ENCODE measurements at places on chromosomes 4 and X.

DNA sequence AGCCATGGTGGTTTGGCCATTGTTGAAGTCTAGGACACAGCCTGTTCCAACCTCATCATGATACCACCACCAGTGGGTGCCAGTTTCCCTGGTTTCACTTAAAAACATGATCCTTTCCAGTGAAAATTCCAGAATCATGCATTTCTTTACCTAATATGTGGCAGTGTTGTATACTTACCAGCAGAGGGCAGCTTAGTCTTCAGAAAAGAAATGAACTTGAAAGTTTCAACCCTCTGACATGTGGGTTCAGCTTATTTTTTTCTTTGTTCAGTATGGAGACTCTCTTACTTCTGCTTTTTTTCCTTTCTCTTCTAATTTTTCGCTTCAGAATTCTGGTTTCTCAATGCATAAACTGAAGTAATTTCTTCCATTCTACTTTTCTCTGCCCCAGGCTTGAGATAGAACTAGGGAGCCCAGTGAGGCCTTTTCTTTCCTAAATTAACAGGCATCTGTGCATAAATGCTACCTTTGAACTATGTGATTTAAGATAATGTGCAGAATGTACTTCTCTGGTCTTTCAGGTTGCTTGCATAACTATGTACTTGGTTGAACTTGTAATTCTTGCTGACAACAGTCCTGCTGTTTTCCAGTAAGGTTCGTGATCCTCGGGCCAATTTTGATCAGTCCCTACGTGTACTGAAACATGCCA lies 10.7 kb downstream of the LIAS start:
- DNase-seq, result peak; percentile 86

DNA sequence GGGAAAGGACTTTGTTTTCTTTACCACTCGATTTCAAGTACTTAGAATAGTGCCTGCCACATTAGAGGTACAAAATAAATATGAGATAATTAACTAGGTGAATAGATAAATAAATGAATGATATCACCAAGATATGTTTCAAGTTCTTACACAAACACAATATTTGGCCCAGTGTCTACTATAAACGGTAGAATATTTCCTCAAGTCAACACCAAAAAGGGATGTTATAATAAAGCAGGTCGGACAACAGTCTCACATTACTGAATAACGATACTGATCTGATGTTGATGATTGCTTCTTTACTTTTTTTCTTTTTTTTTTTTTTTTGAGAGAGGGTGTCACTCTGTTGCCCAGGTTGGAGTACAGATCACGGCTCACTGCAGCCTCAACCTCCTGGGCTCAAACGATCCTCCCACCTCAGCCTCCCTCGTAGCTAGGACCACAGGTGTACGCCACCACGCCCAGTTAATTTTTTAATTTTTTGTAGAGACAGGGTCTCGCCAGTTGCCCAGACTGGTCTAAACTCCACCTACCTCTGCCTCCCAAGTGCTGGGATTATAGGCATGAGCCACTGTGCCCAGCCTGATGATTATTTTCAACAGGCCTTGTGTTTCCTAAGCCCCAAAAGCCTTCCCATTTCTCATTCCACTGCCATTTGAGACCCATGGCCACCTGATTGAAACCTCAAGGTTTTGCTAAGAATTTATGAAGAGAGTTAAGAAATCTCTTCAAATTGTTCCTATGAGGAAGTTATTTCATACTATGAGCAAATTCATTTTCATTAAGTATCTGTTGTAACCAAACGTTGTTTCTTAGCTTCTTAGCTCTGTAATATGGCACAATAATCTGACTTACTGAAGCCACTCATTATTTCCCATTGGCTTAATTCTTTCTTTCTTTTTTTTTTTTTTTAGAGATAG lies 2.3 kb downstream of the MANBA start:
- no peak for DNase-seq

DNA sequence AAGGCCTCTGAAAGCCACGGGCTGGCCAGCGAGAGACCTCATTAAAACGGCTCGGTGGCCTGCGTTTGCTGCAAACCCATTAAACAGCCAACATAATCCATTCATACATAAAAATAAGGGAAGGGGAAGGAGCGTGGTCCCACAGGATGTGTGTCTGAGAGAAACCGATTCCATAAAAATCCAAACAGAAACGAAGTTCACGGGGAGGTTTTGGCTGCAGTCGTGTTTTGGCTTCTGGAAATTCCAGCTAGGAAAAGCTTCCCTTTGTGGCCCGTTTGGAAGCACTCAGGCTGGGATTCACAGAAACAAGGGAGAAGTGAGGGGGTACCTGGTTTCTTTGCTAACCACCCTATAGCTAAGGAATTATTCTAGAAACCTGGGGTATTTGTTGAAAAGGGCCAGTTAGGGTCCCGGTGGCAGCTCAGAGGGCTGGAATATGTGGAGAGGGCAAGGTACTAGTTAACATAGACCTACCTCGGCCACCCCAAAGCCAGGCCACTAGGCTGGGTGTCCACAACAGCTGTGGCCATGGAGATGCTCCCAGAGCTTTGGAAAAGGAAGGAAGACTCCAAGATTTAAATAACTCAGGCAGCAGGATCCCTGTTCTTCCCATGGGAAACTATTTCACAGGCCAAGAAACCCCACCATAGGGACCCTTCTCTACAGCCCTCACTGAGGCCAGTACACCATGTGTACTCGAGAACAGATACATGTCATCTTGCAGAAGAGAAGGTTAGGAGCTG lies 166.8 kb downstream of the BCOR start:
- no peak for DNase-seq

DNA sequence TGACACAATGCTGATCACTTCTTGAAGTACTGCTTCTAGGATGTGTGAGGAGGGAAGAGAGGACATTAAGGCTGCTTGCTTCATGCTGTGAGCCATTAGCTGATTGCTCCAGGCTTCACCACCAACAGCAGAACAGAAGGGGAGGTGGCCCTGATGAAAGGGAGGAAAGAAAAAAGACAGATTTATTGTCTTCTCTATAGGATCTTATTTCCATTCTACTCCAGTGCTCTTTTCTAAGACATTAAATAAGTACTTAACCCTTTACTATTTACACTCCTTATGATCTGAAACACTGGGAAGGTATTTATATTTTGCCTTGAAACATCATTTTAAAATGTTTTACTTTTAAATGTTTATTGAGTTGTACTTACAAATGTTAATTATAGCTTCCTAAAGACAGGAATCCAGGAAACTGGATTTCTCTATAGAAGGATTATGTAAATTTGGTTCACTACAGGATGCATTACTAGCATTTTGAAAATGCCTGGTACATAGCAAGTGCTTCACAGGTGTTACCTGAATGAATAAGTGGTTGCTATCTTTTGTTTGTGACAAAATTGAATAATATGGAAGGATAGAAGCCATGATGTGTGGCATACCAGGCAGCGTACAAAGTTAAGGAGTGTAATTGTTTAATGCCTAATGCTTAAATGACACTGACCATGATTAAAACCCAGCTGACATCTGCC lies 680.9 kb upstream of the ATOH1 start:
- no peak for DNase-seq

DNA sequence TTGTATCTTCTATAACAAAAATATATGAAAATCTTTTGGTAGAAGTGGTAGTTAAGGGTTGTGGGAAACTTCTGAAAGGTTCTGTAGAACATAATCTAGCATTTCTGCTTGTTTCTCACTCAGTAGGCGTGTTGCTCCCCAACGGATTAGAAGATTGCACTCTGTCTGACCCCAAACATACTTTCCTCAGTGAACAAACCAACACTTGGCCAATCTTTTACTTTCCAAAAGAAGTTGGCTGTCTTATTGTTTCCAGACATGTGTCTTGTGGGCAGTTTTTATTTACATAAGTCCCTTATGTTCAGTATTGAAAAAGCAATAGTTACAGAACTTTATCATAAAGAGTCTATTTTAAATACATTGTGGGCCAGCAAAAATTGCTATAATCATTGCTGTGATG lies 312.8 kb upstream of the EPHA5 start:
- DNase-seq, result peak; percentile 24

DNA sequence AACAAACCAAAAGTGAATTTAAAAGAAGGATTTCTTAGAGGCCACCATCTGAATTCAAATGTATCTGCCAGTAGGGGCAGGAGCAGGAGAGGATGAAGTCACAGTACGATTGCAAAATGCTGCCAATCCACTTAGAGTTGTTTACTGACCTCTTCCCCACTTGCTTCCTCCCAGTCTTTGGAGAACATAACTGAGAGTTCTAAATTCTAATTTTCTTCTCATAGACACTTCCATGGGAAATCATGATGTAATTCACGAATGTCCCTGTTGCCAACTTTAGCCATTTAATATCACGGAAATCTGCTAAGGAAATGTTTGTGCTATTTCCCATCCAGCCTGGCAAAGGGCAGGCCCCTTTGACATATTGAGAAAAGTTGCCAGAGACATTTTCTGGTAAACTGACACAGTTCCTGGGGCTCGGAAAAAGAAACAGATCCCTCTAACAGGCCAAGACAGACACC lies 33.6 kb upstream of the NOCT start:
- peak; percentile 92 for DNase-seq

DNA sequence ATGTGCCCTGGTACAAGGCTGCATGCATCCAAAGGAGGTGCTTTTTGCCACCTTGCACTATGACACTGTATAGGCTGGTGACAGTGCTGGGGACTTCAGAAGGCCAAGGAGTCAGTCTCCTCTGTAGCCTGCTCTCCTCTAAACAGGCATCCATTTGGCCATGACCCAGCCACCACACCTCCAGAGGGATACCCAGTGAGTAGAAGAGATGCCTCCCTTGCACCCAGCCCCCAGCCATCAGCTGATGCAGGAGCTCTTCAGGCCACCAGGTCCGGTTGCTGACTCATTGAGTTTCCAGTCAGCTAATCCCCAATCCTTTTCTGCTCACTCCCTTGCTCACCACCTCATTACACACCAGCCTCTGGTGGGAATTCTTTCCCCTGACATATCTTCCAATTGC lies 99.8 kb downstream of the PJA1 start:
- DNase-seq, result peak; percentile 44

DNA sequence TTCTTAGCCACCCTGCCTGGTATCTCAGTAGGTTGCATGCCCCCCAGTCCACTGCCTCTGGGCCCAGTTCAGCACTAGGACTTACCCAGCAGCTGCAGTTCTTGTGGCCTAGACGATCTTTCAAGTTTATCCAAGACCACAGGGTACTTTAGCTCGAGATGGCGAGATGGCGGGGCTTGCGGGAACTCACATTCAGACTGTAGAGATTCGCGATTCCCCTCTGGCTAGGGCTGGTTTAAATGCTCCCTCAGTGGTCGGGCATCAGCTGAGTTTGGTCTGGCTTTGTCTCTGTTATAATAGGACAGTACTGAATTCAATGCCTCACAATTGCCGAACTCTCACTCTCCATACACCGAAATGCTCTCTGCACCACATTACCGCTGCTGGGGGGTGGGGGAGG lies 18.4 kb upstream of the RFC1 start:
- DNase-seq, result no peak

DNA sequence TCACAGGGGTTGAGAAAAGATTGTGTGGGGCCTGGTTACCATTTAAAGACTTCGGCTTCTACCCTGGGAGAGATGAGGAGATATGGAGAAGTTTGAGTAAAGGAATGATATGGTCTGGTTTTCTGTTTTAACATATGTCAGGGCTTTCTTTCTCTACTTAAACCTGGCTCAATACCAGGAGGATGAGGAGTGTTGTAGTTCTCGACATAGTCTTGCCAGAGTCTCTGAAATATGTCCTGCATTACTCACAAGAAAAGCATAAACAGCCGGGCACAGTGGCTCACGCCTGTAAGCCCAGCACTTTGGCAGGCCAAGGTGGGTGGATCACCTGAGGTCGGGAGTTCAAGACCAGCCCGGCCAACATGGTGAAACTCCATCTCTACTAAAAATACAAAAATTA lies 16.4 kb upstream of the ACE2 start:
- peak; percentile 19 for DNase-seq

GRCh38 chr4:146183209-146183608 lies 7.7 kb downstream of the LSM6 start:
- DNase-seq, result no peak

GRCh38 chrX:102959471-102959870 lies 22.4 kb downstream of the RAB40AL start:
- peak; percentile 47 for DNase-seq

DNA sequence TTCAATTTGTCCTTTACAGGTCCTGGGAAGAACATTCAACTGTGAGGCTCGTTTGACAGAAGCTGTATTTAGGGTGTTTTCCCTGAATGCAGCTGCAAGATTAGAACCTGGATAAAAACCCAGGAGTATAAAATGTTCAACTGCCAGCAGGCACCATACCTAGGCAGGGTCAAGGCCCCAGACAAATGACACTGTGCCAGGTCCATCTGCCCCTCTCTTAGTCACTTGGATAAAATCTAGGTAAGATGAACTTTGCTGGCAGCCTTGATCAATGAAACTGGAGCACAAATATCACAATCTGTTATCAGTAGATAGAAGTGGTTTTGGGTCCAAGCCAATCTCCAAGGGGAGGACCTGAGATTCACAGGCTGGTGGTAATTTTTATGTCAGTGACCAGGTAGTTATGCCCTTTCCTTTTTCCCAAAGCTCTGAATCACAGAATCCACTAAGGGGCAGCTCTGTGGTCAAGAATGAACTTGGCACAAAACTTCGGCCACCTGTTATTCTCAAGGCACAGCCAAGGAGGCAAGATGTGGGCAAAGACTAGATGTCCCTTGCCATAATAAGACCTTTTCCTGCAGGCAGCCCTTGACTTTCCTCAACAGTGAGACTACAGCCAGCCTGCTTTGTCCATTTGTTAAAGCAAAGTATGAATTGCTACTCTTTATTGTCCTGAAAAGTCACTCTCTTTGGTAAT lies 501.0 kb downstream of the PPARGC1A start:
- DNase-seq, result no peak

DNA sequence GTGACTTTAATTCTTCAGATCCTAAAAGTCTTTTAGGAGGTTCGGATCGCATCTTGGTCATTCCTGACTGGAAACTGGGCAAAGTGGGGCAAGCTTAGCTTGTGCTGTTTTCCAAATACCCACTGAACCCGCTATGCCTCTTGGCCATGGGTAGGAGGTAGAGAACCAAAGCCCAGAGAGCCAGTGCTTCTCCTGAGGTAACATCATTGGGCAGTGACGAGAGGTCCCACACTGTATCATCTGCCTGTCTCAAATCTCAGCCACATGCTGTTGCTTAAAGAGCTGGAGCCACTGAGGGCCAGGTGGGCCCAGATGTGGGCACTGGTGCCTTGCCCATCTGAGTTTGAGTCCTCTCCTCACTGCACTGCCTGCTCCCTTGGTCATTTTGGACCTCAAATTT lies 68.2 kb downstream of the SLC2A9 start:
- no peak for DNase-seq

DNA sequence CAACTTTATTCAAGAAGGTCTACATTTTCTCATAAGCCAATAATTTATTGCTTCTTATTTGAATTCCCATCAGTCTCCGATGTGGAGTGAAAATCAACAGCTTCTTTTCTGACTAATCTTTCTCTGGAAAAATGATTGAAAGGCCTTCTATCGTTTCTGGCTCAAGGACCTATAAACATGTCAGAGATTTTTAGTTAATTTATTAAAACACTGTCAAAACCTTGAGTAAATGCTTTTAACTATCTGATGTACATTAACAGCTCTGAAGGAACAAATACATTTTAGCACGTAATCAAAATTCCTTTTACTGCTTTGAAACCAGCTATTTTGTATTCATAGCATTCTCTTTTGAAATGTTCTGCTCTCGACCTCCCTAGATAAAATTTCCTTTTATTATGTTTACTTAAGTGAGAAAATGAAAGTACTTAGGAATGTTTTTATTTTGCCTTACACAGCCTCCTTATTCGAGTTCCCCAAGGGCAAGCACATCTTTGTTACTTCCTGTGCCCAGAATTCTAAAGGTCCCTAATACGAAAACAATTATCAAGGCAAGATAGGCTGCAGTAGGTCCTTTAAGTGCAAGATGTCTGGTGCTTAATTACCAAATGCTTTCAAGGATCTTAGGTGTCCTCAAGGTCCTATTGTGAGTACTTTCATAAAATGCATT lies 3.1 kb upstream of the ZFX start:
- no peak for DNase-seq

GRCh38 chrX:65196758-65197360 lies 220.6 kb upstream of the ZC4H2 start:
- DNase-seq, result no peak
